ENCODE measurements at places on chromosomes 3 and 15.
A peak's percentile ranks its signal among the peaks of the same experiment; 100 is the strongest.

GRCh38 chr3:88112289-88112688, 37.5 kb upstream of the C3orf38 start:
- no peak for DNase-seq

- no peak for DNase-seq
These were observed 51.6 kb downstream of the RARB start for GRCh38 chr3:25479727-25480010.

DNA sequence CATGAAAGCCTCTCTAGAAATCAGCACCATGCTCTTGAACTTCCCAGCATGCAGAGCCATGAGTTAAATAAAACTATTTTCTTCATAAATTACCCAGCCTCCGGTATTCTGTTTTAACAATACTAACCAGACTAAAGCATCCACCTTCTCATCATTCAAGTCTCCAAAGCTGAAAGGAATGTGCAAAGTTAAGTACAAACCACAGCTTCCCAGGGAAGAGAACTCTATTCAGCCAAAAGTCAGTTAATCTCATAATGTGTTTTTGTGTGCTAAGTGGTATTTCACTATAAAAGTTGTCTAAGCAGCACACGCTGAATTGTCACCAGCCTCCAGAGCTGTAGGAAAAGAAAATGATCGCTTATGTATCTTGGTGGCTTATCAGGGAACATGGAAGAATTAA, 135.5 kb upstream of the KCNH8 start:
- no peak for DNase-seq

DNA sequence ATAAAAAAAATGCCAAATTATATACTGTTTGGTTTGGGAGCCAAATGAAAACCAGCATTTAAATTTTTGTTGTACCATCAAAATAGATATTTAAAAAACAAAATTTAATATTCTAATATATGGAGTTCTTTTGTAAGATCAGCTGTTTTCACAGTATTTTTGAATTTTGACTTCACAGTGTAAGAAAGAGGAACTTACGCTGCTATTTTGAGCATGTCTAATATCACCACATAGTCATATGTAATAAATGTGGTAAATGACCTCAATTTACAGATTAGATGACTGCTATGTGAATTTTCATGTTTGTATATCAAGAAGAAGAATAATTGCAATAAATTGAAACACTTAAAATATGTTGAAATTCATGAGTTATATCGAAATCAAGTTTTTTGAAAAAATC, 189.6 kb downstream of the ARRDC4 start:
- no peak for DNase-seq

GRCh38 chr3:127823426-127823857, 1.1 kb upstream of the MGLL start:
- no peak for DNase-seq

DNA sequence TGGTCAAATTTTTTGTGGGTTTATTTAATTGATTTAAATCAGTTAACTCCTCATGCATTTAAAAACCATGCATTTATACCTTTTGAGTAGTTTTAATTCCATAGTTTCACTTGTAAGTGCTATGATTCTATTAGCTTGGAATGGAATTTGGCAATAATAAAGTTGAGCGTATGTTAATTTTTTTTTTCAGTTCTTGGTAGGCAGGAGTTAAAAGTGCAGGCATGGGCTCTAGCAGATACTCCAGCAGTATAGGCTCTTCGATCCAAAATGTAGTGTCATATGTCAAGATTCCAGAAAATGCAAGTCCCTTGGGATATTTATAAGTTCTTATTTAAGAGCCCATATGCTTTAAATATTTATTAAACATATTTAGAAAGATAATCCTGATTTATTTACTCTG, 70.3 kb downstream of the LYSMD4 start:
- DNase-seq, result no peak

GRCh38 chr3:23175341-23176083, 27.6 kb upstream of the UBE2E2 start:
- DNase-seq, result no peak

- no peak for DNase-seq
These were observed 223.0 kb upstream of the MLF1 start for GRCh38 chr3:158347966-158348365.

DNA sequence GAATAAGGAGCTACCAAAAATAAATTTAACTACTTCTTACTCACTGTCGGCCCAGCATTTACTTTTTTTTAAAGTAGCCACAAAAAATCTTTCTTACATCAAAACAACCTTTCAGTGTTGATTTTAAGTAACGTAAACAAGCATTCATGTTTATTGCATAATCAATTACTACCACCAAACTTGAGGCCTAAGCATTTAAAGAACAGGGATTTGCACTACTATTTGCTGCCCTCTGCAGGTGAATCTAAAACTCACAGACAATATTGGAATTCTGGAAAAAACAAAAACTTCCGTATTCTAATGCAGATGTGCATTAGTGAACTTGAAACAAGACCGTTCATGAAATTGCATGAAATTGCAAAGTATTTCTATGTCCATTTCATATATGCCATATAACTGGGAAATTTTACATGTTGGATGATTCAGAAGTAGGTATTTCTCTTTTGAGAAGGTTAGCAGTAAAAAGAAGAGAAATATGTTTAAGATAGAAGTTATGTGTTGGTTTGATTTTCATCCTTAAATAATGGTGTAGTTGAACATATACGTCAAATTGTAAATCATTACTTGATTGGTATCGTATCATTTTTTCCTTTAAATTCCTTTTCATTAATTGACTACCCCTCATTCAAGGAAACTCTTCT, 55.6 kb downstream of the CGGBP1 start:
- DNase-seq, result peak; percentile 13

DNA sequence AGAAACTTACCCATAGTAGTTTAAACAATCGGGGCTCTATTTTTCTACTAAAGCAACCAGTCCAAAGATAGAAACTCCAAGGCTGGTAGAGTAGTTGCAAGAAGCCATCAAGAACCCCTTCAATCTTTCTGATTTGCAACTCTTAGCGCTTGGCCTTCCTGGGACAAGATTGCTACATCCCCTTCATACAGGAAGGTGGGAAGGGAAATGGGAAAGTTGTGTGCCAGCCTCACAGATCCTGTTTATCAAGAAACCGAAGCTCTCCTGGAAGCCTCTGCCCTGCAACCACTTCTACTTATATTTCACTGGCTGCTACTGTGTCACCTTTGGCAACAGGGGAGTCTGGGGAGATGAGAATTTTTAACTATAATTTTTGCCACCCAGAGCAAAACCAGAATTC, 46.2 kb downstream of the OSBPL10 start:
- no peak for DNase-seq

DNA sequence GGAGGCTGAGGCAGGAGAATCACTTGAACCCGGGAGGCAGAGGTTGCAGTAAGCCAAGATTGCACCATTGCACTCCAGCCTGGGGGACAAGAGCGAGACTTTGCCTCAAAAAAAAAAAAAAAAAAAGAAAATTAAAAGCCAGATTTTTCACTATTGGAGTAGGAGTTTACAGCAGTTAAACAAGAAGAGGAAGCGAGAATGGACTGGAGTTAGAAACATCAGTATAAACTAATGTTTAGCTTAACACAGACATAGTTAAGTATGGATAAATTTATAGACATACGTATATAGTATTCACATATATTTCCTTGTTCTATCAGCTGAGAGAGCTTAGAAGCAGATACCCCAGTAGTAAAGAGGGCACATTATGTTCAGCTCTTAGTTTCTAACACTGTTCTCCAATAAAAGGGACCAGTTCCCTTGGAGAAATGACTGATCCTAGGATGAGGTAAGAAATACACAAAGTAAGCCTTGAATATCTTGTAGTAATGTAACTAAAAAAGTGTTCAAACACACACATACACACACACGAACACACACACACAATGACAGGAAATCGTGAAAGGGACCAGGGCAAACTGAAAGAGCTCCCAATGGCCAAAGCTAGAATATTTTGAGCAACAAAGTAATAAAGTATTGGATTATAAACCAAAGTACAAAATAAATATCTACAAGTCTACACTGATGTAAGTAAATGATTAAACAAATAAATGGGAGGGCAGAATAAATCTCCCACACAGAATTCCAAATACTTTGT, 25.1 kb downstream of the PIK3CB start:
- DNase-seq, result no peak

- no peak for DNase-seq
These were observed 166.4 kb upstream of the GBE1 start for GRCh38 chr3:81927811-81928210.

DNA sequence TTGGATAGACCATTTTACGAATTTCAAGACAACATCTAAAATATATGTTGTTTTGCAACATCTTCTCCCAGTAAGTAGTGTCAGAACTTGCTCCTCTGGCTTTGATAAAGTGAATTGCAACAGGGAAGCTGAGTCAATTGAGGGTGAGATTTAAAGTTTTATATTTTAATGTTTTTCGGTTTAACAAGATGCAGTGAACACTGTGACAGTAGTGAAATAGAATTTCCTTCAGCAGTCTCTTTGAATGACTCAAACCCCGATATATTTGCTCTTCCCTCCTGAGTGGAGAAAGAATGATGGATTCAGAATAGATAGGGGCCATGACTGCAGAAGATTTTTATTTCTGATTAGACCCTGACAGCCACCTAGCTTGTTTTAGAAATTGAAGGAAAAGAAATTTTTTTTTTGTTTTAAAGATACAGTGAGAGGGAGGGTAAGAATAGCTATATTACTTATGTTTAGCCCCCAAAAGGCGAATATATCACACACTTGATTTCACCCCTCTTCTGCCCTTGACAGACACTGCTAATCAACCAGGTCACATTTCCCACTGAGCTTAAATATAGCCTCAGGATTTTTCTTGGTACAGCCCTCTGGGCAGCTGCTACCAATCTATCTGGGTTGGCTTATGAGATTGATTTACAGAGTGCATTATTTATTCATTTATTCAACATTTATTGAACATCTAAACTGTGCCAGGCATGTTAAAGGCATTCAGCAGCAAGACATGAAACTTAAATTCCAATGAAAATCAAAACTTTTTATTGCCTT, 183.3 kb upstream of the ADAMTS9 start:
- no peak for DNase-seq

DNA sequence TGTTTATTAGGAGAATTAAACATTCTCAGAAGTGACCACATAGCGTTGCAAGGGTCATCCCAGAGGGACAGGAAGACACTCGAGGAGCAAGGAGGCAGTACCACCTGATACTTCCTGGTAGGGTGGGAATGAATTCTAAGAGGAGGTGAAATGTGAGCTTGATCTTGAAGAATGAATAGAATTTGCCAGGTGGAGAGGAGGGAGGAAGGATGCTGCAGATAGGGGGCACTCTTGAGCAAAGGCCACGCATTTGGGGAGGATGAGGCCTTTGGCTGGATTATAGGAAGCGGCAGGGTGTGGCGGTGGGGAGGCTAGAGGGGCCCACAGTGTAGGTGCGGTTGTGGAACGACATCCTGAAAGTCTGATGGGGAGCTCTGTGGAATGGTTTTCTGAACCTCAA, 33.5 kb downstream of the CHCHD6 start:
- no peak for DNase-seq

DNA sequence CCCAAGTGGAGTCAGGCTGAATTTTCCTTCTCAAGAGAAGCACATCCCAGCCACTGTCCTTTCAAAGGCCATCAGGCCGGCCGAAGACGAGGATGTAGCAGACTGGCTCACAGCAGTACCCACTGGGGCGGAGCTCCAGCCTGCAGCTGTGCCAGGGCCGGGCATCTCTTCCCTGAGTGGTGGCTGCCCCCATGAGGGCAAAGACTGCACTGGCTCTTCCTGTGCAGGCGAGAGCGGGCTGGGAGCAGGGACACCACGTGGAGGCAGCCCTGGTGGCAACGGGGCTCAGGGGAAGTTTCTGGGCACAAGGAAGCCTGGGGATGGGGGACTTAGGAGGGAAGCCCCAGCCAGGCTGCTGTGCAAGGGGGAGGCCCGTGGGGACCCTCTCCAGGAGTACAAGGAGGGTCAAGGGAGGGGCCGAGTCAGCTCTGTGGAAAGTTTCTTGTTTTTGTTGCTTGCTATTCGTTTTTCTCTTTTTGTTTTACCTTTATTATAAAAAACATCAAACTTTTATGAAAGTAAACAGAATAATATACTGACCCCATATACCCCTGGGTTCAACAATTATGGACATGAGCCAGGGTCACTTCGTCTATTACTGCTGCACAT, 66.1 kb downstream of the RPN1 start:
- no peak for DNase-seq

GRCh38 chr3:138412821-138413551, 21.4 kb upstream of the ESYT3 start:
- no peak for DNase-seq

DNA sequence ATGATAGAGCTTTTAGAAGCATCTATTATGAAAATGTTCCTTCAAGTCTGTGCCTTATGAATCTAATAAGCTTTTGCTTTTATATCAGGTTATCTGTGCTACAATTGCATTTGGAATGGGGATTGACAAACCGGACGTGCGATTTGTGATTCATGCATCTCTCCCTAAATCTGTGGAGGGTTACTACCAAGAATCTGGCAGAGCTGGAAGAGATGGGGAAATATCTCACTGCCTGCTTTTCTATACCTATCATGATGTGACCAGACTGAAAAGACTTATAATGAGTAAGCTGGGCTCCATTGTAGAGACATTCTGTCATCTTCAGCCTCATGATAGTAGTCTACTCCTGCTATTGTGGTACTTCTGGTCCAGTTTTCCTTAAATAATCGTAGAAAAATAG, 73.4 kb downstream of the BLM start:
- no peak for DNase-seq

- no peak for DNase-seq
These were observed 129.4 kb downstream of the STT3B start for GRCh38 chr3:31661993-31662670.

DNA sequence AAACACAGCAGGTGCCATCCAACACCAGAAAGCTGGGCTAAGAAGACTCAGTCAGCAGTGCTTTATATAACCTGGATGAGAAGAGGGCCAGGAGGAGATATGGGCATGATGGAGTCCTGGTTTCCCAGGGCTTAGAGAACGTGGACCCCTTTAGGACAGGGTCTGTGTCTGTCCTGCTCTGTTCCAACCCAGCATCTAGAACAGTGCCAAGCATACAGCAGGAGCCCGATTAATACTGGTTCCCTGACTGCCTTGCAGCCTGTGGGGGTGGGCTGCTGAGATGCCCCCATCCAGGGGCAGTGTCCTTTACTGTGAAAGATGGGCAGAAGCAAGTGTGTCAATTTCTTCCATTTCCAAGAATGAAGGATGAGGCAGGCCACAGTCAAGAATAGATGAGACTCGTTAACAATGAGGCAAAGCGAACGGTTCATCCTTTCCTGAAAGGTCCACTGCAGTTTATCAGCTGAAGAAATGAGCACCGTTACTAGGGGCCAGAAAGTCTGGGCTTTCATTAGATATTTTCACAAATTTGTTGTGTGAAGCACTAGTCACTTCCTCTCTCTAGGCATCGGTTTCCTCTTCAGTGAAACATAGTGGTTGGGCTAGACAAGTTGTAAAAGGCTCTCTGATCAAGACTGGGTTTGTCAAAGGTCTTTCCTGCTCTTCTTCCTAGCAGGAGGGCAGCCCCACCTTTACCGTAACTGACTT, 72.0 kb upstream of the HERC1 start:
- DNase-seq, result peak; percentile 40

Measured in CD4-positive, alpha-beta T cell treated with Interleukin-6 at 100 ng/mL for 8 hours (primary cell).